Endothelial cell (in vitro differentiated cells): ENCODE measurements at places on chromosomes 1 and 21.

- H3K27me3 ChIP-seq, result peaks cover 16% of the 10 kb centered on the region
- no peak overlapping the region for H3K27ac ChIP-seq
- peaks cover 9% of the 10 kb centered on the region for H3K4me1 ChIP-seq
- DNase-seq, result no peak
- H3K4me3 ChIP-seq, result no peak overlapping the region
These were observed 2.0 kb downstream of the CAPN9 start for GRCh38 chr1:230749150-230749549.

- no peak overlapping the region for H3K4me3 ChIP-seq
- H3K36me3 ChIP-seq, result no peaks in the 10 kb centered on the region
- no peak overlapping the region for H3K27ac ChIP-seq
- H3K4me1 ChIP-seq, result no peaks in the 10 kb centered on the region
- H3K27me3 ChIP-seq, result no peaks in the 10 kb centered on the region
These were observed 131.0 kb upstream of the RUNX1 start for GRCh38 chr21:35179990-35180540.

DNA sequence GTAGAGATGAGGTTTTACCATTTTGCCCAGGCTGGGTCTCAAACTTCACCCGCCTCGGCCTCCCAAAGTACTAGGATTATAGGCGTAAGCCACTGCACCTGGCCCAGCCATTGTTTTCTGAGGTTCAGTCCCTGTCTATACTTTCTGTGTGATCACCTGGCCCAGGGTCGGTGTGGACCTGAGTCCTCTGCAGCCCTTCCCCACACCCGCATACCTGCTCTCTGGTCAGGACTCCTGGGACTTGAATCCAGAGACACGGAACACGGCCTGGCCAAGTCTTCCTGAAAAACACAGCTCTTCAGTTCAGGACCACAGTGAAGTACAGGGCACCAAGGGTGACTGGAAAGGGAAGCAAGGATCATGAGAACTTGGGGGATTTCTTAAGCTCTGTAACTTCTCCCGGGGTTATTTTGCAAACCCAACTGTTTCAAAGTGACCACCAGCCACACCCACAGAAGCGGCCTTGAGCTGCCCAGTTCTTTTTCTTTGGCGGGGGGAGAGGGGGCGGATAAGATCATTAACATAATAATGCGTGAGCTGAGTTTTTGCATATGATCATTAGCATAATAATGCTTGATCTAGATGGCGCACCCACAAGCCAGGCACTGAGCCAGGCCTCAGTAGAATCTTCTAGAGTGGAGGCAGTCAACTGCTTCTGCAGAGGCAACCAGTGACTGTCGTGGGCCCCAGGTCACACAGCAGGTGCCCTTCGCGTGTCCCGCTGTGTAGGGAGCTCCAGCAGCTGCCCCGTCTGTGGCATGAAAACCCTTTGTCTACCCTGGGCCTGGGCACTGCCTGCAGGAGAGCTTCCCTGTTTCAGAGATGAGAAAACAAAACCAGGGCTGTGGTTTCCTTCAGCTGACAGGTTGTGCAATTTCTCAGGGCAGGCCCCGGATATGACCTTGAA is 1.7 kb upstream of the NADK start:
- H3K4me1 ChIP-seq, result peaks cover 35% of the 10 kb centered on the region
- H3K36me3 ChIP-seq, result no peaks in the 10 kb centered on the region
- H3K27ac ChIP-seq, result peak overlapping the region; percentile 36

GRCh38 chr1:213666113-213666512 is 321.7 kb upstream of the PROX1 start:
- H3K36me3 ChIP-seq, result no peaks in the 10 kb centered on the region
- H3K27me3 ChIP-seq, result peaks cover 3% of the 10 kb centered on the region
- H3K4me1 ChIP-seq, result peaks cover 5% of the 10 kb centered on the region
- no peak for DNase-seq

DNA sequence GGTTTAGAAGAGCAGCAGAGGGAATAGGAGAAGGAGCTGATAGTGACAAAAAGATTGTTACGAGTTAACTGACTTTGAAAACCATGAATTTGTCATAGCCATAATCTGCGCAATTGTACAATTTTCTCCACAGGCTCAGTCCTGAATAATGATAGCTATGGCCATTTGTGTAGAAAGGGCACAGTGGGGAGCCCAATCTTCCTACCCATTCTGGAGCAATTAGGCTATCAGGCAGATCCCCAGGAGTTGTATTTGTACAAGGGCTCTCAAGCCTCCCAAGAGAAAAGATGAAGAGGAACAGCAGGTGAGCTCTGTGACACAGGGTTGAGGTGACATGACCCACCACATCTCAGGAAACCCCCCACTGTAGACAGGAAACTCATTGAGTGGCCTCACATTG is 42.1 kb upstream of the SAMD13 start:
- no peak for DNase-seq
- peaks cover 3% of the 10 kb centered on the region for H3K4me1 ChIP-seq
- H3K36me3 ChIP-seq, result no peaks in the 10 kb centered on the region
- no peak overlapping the region for H3K4me3 ChIP-seq
- H3K27me3 ChIP-seq, result peaks cover 1% of the 10 kb centered on the region

GRCh38 chr21:17451364-17451891 is 61.4 kb upstream of the CXADR start:
- H3K4me3 ChIP-seq, result no peak overlapping the region
- peaks cover 8% of the 10 kb centered on the region for H3K4me1 ChIP-seq
- no peak overlapping the region for H3K27ac ChIP-seq
- DNase-seq, result no peak
- peaks cover 4% of the 10 kb centered on the region for H3K36me3 ChIP-seq

- no peak overlapping the region for H3K27ac ChIP-seq
- H3K36me3 ChIP-seq, result peaks cover 31% of the 10 kb centered on the region
- peaks cover 3% of the 10 kb centered on the region for H3K27me3 ChIP-seq
- DNase-seq, result no peak
These were observed 872 bp downstream of the TSTD1 start for GRCh38 chr1:161037661-161038522.

DNA sequence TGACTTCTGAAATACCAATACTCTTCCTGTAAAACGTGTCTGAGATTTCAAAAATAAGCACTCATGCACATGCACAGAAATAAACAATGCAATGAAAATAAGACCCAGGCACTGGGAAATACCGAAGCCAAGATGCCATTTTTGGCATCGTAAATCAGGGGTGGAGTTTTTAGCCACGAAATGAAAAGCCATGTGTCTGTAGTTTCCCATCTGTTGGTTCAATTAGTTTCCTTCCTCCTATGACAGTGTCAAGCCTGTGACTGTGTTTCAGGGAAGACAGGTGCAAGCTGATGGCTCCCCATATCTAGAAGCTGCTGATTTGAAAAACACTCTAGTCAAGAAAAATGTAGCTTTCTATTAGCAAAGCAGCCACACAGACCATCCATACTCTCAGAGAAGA is 480.4 kb upstream of the CAMK1G start:
- H3K27me3 ChIP-seq, result no peaks in the 10 kb centered on the region
- H3K27ac ChIP-seq, result no peak overlapping the region
- DNase-seq, result no peak
- no peak overlapping the region for H3K4me3 ChIP-seq

GRCh38 chr1:106277786-106278185 is 778.7 kb upstream of the PRMT6 start:
- H3K36me3 ChIP-seq, result no peaks in the 10 kb centered on the region
- no peak for DNase-seq
- peaks cover 1% of the 10 kb centered on the region for H3K27me3 ChIP-seq
- H3K4me3 ChIP-seq, result no peak overlapping the region
- no peaks in the 10 kb centered on the region for H3K4me1 ChIP-seq
- no peak overlapping the region for H3K27ac ChIP-seq

- peaks cover 4% of the 10 kb centered on the region for H3K4me1 ChIP-seq
- H3K27ac ChIP-seq, result no peak overlapping the region
- peaks cover 5% of the 10 kb centered on the region for H3K27me3 ChIP-seq
- H3K4me3 ChIP-seq, result no peak overlapping the region
These were observed 368.0 kb downstream of the HHAT start for GRCh38 chr1:210696709-210697108.

DNA sequence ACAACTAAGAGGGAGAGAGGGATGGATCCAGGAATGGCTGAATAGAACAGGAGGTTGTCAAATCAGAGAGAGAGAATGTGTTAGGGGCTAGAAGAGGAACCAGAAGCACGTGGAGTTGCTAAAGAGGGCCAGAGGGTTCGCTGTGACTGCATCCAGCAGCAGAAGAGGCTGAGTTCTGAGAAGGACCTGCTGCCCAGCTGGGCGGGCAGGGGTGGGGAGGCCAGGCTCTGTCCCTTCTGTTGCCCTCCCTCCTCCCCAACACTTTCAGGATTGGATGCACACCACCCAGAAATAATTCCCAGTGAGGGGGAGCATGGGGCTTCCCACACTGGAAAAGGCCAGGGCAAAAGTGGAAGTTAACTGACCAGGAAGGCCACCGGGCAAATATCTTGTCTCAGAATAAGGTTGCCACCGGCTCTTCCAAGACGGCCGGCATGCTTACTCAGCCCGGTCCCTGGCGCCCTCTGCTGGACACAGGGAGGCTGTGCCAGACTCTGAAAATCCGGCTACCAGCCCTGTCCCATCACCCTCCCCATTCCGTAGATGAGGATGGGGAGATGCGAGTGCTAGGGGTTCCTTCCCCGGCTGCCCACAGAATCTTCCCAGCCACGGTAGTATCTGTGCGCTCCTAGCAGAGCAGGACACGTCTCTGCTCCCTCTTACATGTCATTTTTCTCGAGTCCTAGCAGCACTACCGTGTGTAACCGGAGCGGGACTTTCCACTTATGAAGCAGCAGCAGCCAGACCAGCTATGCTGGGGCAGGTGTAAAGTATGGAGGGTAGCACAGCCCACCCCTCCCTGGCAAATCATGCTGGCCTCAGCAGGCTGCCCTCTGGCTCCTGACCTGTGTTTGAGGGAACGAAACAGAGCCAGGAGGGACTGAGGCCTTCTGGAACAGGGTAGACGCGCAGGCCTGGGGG is 46.8 kb upstream of the A3GALT2 start:
- peaks cover 25% of the 10 kb centered on the region for H3K36me3 ChIP-seq
- H3K27me3 ChIP-seq, result peaks cover 7% of the 10 kb centered on the region
- peak; percentile 93 for DNase-seq
- peaks cover 47% of the 10 kb centered on the region for H3K4me1 ChIP-seq

GRCh38 chr1:162822391-162823200 is 32.1 kb downstream of the HSD17B7 start:
- H3K4me3 ChIP-seq, result peak overlapping the region; percentile 82
- DNase-seq, result peak; percentile 19
- H3K36me3 ChIP-seq, result no peaks in the 10 kb centered on the region
- H3K27ac ChIP-seq, result no peak overlapping the region

- no peaks in the 10 kb centered on the region for H3K4me1 ChIP-seq
- H3K27ac ChIP-seq, result no peak overlapping the region
- DNase-seq, result no peak
- no peaks in the 10 kb centered on the region for H3K36me3 ChIP-seq
- H3K27me3 ChIP-seq, result no peaks in the 10 kb centered on the region
These were observed 145.3 kb upstream of the ADAMTS5 start for GRCh38 chr21:27112186-27112585.

DNA sequence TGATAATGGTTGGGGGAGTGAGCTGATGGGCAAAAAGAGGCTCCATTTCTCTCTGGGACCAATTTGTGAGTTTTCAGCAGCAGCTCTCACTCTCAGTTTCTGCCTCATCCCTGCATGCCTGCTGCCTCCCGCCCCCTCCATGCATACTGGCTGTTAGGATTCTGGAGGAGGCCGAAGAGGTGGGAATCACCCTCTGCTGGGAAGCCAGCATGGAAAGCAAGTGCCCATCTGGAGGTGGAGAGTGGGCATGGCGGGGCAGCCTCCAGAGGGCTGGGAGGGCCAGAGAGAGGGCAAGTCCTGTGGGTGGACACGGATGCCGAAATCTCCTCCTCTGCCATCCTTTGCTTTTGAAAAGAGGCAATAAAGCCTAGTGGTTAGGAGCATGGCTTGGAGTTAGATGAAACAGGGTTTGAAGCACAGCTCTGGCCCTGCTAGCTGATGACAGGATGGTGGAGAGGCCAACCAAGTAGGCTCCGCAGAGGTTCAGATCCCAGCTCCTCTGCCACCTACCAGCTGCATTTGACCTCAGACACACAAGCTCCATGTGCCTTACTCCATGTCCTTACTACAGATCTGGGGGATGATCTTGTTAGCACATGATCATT is 113.4 kb downstream of the GRIK3 start:
- no peaks in the 10 kb centered on the region for H3K4me1 ChIP-seq
- no peak overlapping the region for H3K27ac ChIP-seq
- H3K4me3 ChIP-seq, result no peak overlapping the region
- H3K27me3 ChIP-seq, result peaks cover 3% of the 10 kb centered on the region
- H3K36me3 ChIP-seq, result no peaks in the 10 kb centered on the region

DNA sequence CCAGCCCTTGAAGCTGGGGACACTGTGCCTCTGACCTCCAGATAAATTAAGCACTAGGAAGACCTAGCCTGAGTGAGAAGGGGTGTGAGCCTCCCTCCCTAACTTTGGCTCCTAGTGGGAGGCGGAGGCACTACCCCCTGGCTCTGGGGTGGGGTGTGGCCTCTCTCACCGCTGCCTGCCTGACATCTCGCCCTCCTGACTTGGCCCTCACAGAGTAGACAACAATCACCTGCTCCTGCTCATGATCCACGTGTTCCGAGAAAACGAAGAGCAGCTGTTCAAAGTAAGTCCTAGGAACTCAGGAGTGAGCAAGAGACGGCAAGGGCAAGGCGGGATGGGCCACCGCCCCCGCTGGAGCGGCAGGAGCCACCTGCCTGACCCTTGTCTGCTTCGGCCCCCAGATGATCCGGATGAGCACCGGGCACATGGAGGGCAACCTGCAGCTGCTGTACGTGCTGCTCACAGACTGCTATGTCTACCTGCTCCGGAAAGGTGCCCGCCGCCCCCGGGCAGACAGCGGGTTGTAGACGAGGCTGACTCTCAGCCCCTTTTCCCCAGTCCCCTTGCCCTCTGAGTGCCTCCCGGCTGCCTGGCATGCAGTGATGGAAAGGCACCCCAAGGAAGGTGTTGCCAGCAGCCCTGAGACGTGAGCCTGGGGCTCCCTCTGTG is 8.1 kb upstream of the SLC25A34 start:
- peaks cover 30% of the 10 kb centered on the region for H3K36me3 ChIP-seq
- no peak for DNase-seq
- H3K4me3 ChIP-seq, result peak overlapping the region; percentile 37
- no peak overlapping the region for H3K27ac ChIP-seq

DNA sequence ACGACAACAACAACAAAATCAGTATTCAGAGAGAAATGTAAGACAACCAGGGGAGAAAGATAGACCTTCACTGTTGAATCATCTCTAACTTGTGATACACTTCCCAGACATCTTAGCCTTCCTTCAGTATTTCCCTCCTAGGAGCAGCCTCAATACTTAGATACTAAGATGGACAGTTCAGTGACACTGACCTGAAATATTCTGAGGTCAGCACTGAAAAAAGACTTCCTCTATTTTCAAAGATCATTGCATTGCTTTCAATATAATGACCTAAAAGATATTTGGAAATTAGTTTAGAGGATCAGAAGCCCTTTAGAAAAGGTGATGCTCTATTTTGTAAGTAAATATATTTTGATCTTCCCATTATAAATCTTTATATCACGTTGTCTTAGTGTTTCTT is 101.0 kb downstream of the MRPL39 start:
- H3K4me3 ChIP-seq, result no peak overlapping the region
- H3K4me1 ChIP-seq, result peaks cover 2% of the 10 kb centered on the region
- no peak for DNase-seq
- no peaks in the 10 kb centered on the region for H3K36me3 ChIP-seq
- no peak overlapping the region for H3K27ac ChIP-seq

GRCh38 chr1:39165049-39165448 is 39.4 kb upstream of the MACF1 start:
- H3K36me3 ChIP-seq, result no peaks in the 10 kb centered on the region
- H3K4me3 ChIP-seq, result no peak overlapping the region
- H3K27me3 ChIP-seq, result peaks cover 3% of the 10 kb centered on the region
- DNase-seq, result no peak
- peak overlapping the region; percentile 72 for H3K27ac ChIP-seq

- DNase-seq, result no peak
- peaks cover 12% of the 10 kb centered on the region for H3K27me3 ChIP-seq
- no peak overlapping the region for H3K27ac ChIP-seq
- peaks cover 29% of the 10 kb centered on the region for H3K36me3 ChIP-seq
These were observed 31.9 kb downstream of the PRKCZ start for GRCh38 chr1:2082064-2082463.
